ENCODE measurements at places on chromosomes 13 and 19. TPM values are rescaled to one million over a fixed set of nuclear protein-coding genes. Genes with fewer than 3 reads are reported as not detected.

The ZNF99 gene
- total RNA-seq = not detected

DNA sequence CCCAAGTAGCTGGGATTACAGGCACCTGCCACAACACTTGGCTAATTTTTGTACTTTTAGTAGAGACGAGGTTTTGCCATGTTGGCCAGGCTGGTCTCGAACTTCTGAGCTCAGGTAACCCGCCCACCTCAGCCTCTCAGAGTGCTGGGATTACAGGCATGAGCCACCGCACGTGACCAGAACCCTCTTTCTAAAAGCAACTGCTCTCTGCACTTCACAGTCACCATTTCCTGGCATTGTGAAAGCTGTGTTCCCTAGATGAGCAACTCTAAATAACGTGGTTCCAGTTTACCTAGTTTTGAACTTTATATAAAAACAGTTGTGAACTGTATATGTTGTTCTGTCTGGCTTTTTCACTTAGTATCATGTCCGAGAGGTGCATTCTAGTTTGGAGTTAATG is 152.9 kb downstream of the SIPA1L3 start:
- peak; percentile 69 for DNase-seq

DNA sequence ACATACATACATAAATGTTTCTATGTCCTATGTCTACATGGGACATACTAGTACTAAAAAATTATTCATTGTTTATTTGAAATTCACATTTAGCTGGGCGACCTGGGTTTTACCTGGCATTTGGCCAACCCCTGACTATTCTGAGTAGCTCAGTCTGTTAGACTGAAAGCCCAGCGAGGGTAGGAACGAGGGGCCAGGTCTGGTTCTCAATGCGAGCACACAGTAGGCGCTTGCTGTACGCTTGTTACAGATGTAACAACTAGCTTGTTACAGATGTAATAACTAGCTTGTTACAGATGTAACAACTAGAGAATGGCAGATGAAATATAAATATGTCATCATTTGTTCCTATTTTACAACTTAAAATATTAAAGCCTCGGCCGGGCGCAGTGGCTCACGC is 920 bp upstream of the ANO8 start:
- DNase-seq = no peak

- DNase-seq = no peak
These were observed 20.5 kb downstream of the ZNF114 start for GRCh38 chr19:48290401-48290770.

- DNase-seq = peak; percentile 3
These were observed 45.8 kb downstream of the TGDS start for GRCh38 chr13:94550062-94550738.

GRCh38 chr19:50780753-50781435 is 9.3 kb upstream of the ACP4 start:
- no peak for DNase-seq

- DNase-seq = no peak
These were observed 320.3 kb upstream of the EDNRB start for GRCh38 chr13:78238911-78239310.

The PRTN3 gene
- total RNA-seq = not detected

The SERPINE3 gene
- not detected for total RNA-seq

DNA sequence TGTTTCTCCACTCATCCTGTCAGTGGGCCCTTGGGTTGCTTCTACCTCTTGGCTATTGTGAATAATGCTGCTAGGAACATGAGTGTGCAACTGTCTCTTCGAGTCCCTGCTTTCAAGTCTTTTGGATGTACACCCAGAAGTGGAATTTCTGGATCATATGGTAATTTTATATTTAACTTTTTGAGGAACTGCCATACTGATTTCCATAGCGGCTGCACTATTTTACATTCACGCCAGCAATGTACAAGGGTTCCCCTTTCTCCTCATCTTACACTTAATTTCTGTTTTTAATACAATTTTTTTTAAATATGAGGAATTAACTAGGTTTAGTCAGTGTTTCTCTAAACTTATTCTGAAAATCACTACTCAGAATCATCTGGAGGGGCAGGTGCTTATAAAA is 24.2 kb upstream of the SLC46A3 start:
- DNase-seq = no peak

GRCh38 chr19:18317961-18318800 is 4.7 kb downstream of the LSM4 start:
- DNase-seq = peak; percentile 40

- no peak for DNase-seq
These were observed 27.7 kb downstream of the BLOC1S3 start for GRCh38 chr19:45206328-45206727.

DNA sequence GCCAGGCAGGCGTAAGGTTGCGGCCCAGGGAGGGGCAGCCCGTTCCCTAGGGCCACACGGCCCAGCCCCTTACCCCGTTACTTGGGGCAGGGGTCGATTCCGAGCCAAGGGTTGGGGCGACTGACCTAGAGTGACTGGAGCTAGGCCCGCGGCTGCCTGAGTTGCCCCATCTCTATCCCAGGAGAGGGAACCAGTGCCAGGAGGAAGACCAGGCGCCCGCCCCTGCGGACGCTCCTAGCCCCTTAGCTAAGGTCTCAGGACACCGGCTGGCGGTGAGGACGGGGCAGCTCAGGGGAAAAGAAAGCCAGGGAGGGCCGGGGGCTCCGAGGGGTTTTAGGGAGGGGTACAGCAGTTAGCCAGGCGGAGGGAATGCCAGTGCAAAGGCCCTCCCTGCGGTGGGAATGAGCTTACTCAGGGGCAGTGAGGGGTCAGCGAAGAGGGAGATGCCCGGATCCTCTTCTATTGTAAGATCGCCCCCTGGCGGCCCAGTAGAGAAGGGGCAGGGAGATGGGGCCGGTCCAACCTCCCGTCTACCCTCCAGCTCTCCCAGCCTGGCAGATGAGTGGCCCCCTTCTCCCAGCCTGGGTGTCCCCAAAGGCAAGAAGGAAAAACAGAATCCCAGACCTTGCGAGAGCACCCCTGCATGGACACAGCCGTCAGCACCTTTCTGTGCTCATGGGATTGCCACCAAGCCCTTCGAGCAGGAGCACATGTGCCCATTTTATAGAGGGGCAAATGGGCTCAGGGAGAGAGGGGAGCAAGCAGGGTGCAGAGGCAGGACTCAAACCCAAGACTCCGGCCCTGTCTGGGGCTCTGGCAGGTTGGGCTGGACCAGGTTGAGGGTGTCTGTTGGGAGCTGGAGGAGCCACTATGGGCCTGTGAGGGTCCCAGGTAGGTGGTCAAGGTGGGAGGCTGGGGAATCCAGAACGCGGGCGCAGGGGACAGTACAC is 16.3 kb downstream of the CILP2 start:
- no peak for DNase-seq

DNA sequence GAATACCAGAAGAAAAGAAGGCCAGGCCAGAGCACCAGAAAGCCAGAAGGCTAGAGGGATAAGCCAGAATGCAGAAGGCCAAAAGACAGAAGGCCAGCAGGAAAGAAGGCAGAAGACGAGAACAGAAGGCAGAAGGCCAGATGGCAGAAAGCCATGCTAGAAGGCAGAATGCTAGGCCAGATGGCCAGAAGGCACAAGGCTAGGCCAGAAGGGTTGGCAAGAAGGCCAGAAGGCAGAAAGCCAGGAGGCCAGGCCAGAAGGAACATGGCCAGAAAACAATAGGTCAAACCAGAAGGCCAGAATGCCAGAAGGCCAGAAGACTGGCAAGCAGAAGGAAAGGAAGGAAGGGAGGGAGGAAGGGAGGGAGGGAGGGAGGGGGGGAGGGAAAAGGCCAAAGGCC is 188.8 kb downstream of the TUBA3C start:
- no peak for DNase-seq

GRCh38 chr13:83117046-83117445 is 765.2 kb downstream of the SLITRK1 start:
- DNase-seq = no peak

The CYSLTR2 gene
- 0.11 TPM for total RNA-seq

The HCST gene
- total RNA-seq = not detected

- DNase-seq = no peak
These were observed 616 bp upstream of the PCDH17 start for GRCh38 chr13:57630661-57631595.

- no peak for DNase-seq
These were observed 19.7 kb upstream of the ZBTB7A start for GRCh38 chr19:4086411-4086867.
